Activated B cell treated with CpG ODN at 0.5 μM for 24 hours (primary cell): ENCODE measurements at places on chromosomes 1 and 21. TPM values are rescaled to one million over a fixed set of nuclear protein-coding genes. Genes with fewer than 3 reads are reported as not detected.

INTS11 gene
- 131 and 151 TPM in 2 replicates for total RNA-seq

ATAD3B gene
- 47.4 and 49.5 TPM in 2 replicates for total RNA-seq

PTBP2 gene
- total RNA-seq = 17.6 and 18.6 TPM in 2 replicates

GRCh38 chr1:172966844-172967540 lies 83.7 kb downstream of the TNFSF18 start:
- DNase-seq = no peak

DNA sequence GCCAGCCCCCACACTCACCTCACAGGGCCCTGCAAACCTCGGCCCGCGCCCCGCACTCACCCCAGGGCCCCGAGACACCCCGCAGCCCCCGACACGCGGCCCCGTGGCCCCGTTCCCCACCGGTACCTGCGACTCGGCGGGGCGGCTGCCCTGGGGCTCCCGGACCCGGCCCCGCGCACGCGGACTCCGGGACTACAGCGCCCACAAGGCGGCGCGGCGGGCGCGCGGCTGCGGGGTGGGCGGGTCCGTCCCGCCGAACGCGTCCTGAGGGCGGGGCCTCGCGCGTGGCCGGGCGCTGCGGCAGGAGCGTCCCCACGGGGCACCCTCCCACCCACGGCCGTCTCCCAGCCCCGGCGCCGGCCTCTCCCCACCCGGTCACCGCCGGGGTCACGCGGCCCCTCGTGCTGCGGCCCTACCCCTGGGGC lies at the start of gene SLC19A1:
Gene SLC19A1, minus strand, starts transcription at position 199 of the 425 bp plus-strand sequence. CDS start 4,481 bp downstream, outside the sequence.
- peak; percentile 81 for DNase-seq

GRCh38 chr21:38241029-38241740 lies 15.6 kb upstream of the KCNJ15 start:
- no peak for DNase-seq

GRCh38 chr1:203265541-203265940 lies 36.1 kb upstream of the CHIT1 start:
- DNase-seq = no peak

- DNase-seq = no peak
Measured at GRCh38 chr1:204339541-204339940, 20.2 kb downstream of the PLEKHA6 start.

GRCh38 chr1:162230096-162230495 lies 146.6 kb downstream of the SPATA46 start:
- DNase-seq = no peak

GRCh38 chr1:194078765-194079164 lies 892.4 kb upstream of the B3GALT2 start:
- DNase-seq = no peak
